T-cell (primary cell): ENCODE measurements at places on chromosomes 6 and 20. TPM values are rescaled to one million over a fixed set of nuclear protein-coding genes. Genes with fewer than 3 reads are reported as not detected.

DNA sequence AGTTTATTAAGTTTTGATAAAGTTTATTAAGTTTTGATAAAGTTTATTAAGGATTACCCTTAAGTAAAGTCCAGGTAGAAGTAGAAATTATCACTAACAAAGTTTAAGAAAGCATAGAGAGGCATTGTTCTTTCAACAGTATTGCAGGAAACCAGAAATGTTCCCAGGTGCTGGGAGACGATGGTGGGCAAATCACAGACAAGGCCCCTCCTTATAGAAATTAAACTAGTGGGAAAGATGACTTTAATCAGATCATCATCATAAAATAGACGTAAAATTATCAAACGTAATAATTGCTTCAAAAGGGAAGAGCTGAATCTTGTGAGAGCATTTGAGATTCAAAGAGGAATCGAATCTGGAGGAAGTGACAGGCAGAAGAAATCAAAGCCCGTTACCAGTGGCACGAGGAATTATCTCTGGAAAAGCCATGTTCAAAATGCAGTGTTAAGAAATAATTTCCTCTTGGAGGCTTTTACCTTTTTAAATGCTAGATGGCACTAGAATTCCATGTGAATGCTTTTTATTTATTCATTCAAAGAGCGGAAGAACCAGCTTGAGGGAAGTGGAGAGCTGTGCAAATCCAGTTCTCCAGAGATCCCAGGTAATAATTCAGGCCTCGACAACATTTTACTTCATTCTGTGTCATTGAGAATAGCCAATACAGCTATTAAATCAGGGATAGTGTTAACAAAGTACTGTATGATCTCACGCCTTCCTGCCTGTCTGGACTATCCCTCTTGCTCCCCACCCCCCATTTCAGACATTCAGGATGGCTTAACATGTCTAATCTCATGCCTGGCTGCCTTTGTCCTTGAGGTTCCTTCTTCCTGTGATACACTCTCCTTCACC, 1.0 kb upstream of the APMAP start:
- no peak for DNase-seq
- no peaks in the 10 kb centered on the region for H3K27me3 ChIP-seq
- peaks cover 5% of the 10 kb centered on the region for H3K4me1 ChIP-seq
- peaks cover 5% of the 10 kb centered on the region for H3K36me3 ChIP-seq

DNA sequence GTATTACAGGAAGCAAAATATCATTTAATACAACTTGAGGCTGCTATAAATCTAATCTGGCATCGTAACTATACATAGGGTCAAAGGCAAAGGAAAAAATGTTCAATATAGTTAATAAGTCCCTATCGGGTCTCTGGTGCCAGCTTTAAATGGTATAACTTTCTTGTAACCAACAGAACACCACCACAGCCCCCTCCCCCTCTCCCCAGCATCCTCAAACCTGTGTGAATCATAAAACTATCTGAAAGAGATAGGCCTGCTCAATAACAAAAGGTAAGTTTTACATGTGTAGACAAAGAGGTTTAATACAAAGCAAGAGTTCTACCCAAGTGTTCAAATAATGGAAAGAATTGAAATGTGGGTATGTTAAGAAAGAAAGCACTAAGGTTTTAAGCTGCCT, 12.2 kb downstream of the SMLR1 start:
- H3K4me1 ChIP-seq, result no peaks in the 10 kb centered on the region
- H3K27me3 ChIP-seq, result no peaks in the 10 kb centered on the region
- DNase-seq, result no peak
- H3K36me3 ChIP-seq, result no peaks in the 10 kb centered on the region

- H3K36me3 ChIP-seq, result no peaks in the 10 kb centered on the region
- no peak for DNase-seq
- H3K4me1 ChIP-seq, result no peaks in the 10 kb centered on the region
- no peak overlapping the region for H3K27ac ChIP-seq
Measured at GRCh38 chr6:81237226-81237625, 515.3 kb downstream of the TENT5A start.

Gene ZSCAN31
- total RNA-seq, result 0.93 TPM

Gene ADGB
- total RNA-seq, result not detected

GRCh38 chr6:170162011-170162774, 128.7 kb downstream of the DLL1 start:
- DNase-seq, result no peak
- no peak overlapping the region for H3K4me3 ChIP-seq
- peaks cover 12% of the 10 kb centered on the region for H3K4me1 ChIP-seq
- H3K27me3 ChIP-seq, result no peaks in the 10 kb centered on the region

- H3K4me1 ChIP-seq, result no peaks in the 10 kb centered on the region
- H3K27me3 ChIP-seq, result no peaks in the 10 kb centered on the region
- no peaks in the 10 kb centered on the region for H3K36me3 ChIP-seq
- H3K4me3 ChIP-seq, result no peak overlapping the region
- H3K27ac ChIP-seq, result no peak overlapping the region
Measured at GRCh38 chr20:53231061-53231460, 258.9 kb downstream of the TSHZ2 start.

DNA sequence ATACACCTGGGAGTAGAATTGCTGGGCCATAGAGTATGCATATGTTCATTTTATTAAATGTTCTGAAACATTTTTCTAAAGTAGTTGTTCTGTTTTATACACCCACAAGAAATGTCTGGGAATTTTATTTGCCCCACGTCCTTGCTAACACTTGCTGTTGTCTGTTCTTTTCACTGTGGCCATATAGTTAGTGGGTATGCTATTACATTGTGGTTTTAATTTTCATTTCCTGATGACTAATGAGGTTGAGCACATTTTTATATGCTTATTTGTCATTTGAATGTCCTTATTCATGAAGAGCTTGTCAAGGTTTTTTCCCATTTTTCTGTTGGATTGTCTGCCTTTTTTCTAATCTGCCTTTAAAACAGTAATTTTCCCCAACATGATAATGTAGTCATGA, 41.5 kb upstream of the TGM3 start:
- H3K27ac ChIP-seq, result no peak overlapping the region
- H3K4me3 ChIP-seq, result no peak overlapping the region
- no peak for DNase-seq

DNA sequence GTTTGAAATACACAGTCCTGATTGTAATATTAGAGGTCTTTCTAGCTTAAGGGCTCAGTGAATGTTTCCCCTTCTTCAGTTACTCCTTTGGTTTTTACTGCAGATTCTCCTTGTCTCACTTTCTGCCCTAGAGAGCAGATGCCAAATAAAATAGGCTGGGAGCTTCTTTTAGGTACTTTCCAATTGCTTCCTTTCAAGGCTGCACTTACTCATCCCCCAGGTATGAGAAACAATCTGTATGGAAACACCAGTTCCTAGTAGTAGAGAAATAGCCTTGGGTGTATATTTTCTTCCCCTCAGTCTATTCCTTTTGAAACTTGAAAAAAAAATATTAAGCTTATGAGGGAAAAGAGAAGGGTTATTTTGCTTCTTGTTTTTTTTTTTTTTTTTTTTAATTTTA, 139.7 kb downstream of the PAK5 start:
- no peaks in the 10 kb centered on the region for H3K36me3 ChIP-seq
- no peak overlapping the region for H3K4me3 ChIP-seq
- H3K27me3 ChIP-seq, result no peaks in the 10 kb centered on the region
- H3K4me1 ChIP-seq, result no peaks in the 10 kb centered on the region

DNA sequence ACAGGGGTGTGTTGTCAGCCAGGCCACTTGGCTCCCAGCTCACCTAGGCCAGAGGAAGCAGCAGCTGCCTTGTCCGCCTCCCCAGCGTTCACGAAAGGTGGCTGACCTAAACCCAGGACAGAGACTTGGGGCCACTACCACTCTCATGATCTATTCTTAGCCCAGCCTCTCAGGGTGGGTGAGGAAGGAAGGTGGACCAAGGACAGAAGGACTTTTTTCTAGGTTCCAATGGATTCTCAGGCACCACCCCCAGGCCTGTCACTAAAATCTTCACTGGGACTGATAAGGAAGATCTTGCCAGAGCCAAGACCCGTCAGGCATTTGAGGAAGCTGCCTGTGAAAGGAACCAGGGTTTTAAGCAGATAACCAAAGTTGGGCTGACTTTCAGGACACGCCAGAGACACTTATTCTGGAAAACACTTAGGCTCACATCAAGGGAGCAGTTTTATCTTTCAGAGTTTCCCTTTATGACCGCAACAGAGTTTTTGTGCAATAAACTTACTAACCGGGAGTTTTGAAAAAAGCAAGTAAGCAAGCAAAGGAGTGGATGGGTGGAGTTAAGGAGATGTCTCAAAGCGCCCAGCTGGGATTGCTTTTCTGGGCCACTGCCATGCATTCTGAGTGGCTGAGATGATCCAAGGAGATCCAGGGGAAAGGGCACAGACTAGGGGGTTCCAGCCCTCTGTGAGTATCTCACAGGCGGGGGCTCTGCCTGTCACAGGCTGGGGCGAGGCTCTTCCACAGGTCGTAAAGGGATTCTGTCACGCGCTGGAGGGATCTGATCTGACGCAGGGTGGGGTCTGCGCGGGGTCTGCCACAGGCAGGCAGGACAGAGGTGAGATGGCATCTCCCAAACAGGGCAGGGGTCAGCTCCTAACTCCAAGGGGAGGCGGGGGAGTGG, 989 bp downstream of the FITM2 start:
- no peak for DNase-seq
- H3K36me3 ChIP-seq, result peaks cover 7% of the 10 kb centered on the region
- peak overlapping the region; percentile 68 for H3K4me3 ChIP-seq
- peaks cover 23% of the 10 kb centered on the region for H3K4me1 ChIP-seq
- peaks cover 3% of the 10 kb centered on the region for H3K27me3 ChIP-seq
